Breast epithelium (tissue), 4 donors: ENCODE measurements at places on chromosomes 1 and 21. TPM values are rescaled to one million over a fixed set of nuclear protein-coding genes. Genes with fewer than 3 reads are reported as not detected.

GRCh38 chr1:18814425-18814824, 45.0 kb downstream of the TAS1R2 start:
- DNase-seq: no peak
- H3K27me3 ChIP-seq: no peaks in the 10 kb centered on the region
- H3K4me3 ChIP-seq: no peak overlapping the region
- no peaks in the 10 kb centered on the region for H3K4me1 ChIP-seq
- H3K36me3 ChIP-seq: no peaks in the 10 kb centered on the region
- H3K27ac ChIP-seq: no peak overlapping the region

Gene LRRC71
- total RNA-seq: not detected

DNA sequence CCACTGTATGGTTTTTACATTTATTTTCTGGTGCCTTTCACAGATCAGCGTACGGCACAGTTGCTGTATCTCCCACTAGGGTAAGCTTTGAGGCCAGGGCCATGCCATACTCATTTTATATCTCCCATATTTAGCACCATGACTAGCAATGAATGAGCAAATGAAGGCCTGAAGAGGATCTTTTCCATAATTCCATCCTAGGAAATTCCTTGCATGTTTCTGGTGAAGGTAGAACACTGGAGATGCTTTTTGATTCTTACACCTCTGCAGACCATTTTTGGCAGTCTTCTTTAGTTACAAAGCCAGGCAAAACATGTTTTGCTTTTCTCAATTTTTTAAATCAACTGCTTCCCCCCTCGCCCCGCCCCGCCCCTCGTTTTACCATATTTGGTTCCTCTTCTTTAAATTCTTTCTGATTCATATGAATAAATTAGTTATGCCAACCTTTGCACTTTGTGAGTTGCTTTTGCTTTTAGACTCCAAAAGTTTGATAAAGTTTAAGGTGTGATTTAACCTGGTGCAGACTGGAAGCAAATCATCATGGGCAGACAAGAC, 78.9 kb upstream of the AK4 start:
- H3K27me3 ChIP-seq: no peaks in the 10 kb centered on the region
- H3K36me3 ChIP-seq: no peaks in the 10 kb centered on the region
- DNase-seq: no peak
- H3K4me3 ChIP-seq: peak overlapping the region; percentile 87

Gene KCNJ9
- total RNA-seq: not detected
